ENCODE measurements at places on chromosomes 5 and 9.

- no peak for DNase-seq
Observed at GRCh38 chr5:171783051-171783450, 2.6 kb upstream of the SMIM23 start.

DNA sequence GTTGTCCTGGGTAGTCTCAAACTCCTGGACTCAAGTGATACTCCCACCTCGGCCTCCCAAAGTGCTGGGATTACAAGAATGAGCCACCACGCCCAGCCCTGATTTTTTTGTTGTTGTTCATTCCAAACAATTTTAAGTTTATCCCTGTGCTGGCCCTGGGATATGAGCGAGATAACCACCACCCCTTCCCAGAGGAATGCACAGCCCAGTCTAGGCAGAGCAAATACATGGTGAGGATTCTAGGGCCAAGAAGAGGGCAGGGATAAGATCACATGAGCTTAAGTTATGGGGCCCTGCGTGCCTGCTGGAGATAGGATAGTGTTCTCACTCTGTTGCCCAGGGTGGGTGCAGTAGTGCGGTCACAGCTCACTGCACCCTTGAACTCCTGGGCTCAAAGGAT, 21.0 kb upstream of the TOR1B start:
- DNase-seq = no peak

- no peak for DNase-seq
Observed at GRCh38 chr9:99185934-99186333, 35.8 kb downstream of the ALG2 start.

GRCh38 chr5:143309661-143310431, 93.6 kb downstream of the NR3C1 start:
- no peak for DNase-seq

DNA sequence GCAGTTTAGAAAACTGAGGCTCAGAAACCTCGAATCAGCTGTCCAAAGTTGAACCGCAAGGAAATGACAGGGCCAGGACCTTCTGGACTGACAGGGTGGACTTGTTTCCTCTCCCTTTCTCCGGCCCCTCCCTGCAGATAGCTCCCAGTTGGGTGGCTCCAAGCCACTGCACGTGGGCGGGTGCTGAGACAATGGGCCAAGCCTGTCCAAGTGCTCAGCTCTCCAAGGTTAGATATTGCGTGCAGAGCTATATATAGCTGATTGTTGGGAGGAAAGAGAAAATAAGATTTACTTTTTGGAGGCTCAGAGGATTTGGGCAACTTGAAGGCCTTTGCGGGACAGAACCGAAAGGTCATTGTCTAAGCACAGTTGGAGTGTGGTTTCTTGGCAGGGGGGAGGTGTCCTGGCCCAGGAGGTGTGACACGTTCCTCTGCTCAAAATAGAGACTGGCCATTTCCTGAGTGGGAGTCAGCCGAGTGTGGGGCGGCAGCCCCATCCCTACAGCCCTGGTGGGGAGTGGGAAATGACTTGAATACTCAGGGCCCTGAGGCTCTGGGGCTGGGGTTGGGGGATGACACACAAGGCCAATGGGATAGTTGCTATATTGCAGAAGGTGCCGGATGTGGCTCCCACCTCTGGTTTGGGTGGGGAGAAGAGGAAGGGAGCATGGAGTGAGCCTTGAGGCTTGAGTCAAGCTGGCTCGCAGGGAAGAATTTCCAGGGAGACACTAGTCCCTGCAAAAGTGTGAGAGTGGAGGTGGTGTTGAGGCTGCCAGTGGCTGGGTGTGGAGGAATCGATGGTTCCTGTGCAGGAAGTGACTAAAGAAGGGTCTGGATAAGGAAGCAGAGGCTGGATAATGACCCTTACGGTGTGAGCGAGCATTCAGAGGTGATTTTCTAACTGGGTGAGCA, 44.4 kb upstream of the SMAD5 start:
- no peak for DNase-seq

GRCh38 chr9:70080481-70081119, 37.0 kb downstream of the MAMDC2 start:
- DNase-seq = no peak

DNA sequence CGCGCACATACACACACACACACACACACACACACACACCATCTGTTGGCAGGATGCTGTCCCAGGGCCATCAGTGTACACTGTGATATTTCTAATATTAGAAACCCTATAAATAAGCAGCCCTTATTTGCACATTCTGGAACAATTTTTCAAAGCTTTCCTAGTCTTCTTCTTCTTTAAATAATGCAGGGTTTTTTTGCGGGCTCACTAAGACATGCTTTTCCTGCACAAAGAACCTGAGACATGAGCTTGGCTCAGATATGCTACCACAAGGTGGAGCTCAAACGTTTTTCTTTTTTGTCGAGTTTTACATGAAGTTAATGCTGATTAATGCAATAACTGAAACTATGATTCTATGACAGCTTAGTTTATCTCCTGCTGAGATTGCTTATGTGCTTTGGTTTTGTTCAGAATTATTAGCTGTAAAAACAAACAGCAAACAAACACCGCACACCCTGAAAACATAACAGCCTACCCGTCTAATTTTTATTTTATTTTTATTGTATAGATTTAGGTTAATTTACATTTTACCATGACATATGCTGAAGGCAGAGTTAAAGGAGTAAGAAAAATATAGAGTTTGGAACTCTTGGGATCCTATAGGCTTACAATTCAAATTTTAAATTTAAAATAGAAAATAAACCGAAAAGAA, 95.8 kb downstream of the ALDH1A1 start:
- no peak for DNase-seq

DNA sequence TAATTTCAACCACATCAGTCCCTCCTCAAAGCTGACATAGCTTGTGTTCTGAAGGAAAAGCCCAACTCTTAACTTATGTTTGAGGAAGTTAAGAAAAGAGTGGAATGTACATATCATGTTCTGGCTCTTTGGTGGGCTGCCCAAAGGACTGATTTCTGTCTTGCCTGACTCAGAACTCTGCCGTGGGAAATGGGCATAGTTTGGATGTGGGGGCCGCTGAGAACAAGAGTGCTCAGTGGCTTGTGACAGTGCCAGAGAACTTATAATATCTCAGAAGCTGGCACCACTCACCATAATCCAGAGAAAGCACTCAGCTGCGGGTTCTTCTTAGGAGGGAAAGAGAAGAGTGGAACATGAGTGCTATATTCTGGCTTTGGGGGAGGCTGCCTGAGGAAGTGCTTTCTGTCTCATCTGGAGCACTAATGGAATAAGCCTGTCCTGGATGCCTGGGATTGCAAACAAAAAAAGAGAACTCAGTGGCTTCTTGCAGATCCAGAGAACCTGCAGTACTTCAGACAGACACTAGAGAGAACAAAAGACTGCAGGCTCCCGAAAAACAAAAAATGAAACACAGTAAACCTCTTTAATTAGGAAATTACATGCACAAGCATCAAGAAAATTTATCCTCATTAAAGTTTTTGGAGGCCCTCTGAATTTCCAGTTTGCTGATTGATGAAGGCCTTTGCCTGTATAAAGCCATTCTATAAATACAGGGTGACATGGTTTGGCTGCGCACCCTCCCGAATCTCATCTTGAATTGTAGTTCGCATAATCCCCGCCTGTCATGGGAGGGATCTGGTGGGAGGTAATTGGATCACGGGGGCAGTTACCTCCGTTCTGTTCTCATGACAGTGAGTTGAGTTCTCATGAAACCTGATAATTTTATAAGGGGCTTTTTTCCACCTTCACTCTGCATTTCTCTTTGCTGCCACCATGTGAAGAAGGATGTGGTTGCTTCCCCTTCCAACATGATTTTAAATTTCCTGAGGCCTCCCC, 207.0 kb downstream of the DMAC1 start:
- DNase-seq = no peak

DNA sequence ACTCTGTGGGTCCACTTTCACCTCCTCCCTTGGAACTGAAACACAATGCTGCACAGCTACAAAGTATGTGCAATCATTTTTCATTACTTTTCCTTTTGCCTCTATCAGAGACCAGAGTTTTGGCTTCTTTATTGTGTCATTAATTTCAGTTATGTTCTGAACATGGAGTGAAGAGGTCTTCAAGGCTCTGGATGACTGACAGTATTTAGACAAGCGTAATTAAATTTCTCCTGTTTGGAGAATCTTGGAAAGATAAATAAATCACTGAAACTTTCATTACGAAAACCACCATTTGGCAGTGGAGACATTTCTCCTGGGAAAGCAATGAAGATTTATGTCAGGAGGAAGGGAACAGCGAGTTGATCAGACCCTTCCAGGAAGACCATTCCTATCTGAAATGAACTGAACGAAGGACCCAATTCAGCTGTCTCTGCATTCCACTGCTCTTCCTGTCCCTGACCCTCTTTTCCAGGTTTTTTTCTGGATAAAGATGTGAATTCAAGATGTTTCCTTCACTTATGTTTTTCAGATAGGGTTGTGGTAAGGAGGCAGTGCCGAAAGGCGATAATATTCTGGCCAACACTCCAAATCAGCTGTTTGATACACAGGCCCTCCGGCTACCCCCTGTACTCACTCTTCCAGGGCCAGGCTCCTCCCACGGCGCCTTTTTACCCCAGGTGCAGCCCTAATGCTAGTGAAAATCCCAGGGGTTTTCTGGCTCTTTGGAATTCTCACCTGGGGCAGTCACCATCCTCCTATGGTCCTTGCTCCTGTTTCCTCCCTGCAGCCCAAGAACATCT, 77.2 kb upstream of the OSMR start:
- DNase-seq = no peak

DNA sequence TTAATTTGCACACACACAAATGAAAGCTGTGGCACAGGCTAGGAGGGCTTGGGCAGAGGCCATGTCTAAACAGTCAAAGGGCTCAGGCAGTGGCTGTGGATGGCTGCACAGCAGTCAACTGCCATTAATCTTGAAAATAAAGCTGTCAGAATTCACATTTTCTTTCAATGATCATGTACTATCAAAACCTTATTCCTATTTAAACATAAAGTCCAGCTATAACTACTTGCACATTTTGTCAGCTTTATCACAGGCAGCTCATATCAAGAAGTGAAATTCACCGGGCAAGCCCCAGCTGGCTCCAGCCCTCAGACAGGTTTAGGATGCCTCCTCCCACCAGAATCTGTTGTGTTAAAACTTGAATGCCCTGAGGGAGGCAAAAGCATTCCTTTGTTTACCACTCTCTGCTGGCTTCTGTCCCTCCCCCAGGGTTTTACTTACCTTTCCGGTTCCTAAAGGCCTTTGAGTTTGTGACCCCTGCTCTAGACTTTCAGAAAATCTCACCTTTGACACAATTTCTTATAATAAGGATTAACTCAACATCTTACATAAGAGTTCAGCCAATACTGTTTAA, 54.9 kb upstream of the GRAMD2B start:
- DNase-seq = no peak

DNA sequence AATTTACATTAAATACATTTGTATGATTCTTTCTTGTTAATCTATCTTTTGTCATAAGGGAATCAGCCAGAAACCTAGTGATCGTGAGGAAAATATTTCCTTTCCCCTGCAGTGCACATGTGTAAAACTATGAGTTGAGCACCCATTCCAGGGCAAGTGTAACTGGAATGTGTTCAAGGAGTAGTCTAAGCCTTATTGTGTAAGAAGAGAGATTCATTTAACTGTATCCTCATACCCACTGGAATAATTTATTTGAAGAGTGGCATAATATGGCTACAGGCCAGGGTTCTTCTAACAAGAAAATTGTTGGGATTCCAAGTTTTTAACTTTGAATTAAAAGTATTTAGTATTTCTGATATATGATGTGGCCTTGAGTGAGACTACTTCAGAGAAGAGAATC, 1692.7 kb downstream of the EFNA5 start:
- DNase-seq = no peak

GRCh38 chr9:121641224-121641611, 10.2 kb upstream of the DAB2IP start:
- no peak for DNase-seq

DNA sequence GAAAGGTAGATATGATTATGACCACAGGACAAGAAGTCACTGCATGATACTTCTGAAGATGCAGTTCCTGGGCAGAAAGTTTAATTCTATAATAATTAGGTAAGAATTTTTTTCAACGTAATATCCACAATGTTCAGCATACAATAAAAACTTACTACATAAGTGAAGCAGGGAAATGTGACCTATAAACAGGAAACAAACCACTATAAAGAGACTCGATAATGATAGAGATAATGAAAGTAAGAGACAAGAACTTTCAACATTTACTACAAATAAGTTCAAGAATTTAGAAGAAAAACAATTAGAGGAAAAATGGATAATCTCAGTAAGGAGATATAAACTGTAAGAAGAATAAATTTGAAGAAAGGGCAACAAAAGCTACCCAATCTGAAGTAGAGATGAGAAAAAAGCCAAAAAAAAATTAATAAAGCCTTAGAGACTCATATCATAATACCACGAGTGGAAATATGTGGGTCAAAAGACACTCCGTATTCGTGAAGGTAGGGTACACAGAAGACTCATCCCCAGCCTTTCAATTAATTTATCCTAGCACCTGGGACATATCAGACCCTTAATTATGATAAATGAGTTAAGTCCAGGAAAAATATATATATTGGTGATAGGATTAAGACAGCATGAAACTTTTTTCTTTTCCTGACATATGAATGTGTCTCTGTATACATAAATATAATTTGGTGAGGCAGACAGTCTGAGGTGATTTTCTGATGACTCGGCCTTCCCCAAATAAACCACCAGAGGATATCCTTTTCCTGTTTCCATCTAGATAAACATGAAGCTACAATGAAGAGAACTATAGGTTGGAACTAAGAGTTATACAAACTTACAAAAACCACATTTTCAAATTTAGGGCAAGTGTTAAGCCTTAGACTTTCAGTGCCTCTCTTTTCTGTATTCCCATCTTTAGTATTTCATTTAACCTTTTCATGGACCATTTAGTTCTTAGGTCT, 120.4 kb downstream of the RAPGEF6 start:
- peak; percentile 70 for DNase-seq

DNA sequence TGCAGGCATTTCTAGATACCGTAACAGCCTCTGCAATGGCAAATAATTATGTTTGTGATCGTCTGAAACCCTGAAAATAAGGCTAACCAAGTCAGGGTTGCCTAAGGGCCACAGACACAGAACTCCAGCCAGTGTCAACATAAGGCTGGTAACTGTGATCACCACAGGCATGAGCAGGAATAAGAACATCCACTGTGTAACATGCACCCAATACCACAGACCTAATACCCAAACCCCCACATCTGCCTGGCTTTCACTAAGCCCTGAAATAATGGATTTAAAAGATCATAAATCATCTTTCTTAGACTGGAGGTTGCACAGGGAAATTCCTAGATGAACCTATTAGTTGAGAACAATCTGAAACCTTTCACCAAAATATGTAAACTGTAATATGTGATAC, 394.5 kb downstream of the NFIB start:
- DNase-seq = no peak

DNA sequence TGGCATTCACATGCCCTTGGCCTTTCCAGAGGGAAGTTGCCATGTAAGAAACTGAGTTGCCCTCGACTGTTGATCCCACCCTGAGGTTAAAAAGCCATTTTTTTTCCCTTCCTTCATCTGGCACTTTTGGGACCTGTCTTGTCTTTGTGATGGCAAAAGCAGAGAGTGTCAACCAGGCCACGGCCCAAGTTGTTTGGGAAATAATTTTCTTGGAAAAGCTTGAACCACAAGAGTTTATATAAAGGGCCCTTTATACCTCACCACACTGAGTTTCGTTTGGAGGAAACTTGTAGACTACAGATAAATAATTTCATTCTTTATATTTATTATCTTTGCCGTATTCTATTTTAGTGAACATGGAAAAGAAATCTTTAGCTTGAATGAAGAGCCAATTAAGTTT, 34.3 kb downstream of the ACTBL2 start:
- no peak for DNase-seq

- DNase-seq = no peak
Observed at GRCh38 chr5:179343719-179344430, 1.4 kb downstream of the ADAMTS2 start.
